Bone marrow (tissue), 2 donors: ENCODE measurements at places on chromosomes 11 and 22.

GRCh38 chr22:33476206-33476605 lies 418.0 kb upstream of the SYN3 start:
- no peak for DNase-seq

DNA sequence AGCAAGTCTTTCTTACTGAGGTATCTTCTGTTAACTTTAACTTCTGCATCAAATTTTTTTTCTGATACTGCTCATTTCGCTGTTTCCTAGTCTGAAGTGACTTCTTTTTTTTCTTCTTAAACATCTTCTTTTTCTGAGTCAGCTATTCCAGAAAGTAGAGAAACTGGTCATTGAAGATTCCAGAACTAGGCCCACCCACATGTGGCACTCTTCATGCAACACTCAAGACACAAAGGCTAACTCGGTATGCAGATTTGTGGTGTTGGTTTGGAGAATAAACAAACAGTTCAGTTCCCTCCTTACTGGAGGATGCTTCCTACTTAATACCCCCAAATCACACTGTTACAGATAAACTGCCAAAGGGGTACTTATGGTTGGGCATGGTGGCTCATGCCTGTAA lies 25.2 kb upstream of the MTCH2 start:
- no peak for DNase-seq

- DNase-seq: no peak
Measured at GRCh38 chr11:35257281-35257680, 118.3 kb downstream of the CD44 start.

- DNase-seq: no peak
Measured at GRCh38 chr11:115884800-115885534, 380.8 kb upstream of the CADM1 start.

DNA sequence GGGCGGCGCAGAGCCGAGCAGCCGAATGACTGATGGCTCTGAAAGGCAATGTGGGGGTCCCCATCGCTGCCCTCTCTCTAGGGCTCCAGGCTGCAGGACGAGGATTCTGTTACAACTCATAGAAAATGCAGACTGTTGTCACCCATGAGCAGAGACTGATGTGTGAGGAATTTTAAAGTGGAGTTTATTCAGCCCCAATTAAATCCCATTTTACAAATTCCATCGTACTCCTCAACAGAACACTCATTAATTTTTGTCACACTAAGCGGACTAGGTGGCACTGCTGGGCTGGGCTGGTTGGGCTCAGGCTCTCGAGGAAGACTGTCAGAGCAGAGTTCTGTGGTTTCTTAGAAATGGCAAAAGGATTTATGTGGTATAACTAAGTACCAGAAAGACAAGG lies 102.6 kb upstream of the SPON1 start:
- no peak for DNase-seq

- DNase-seq: no peak
Measured at GRCh38 chr11:5992604-5993251, 5.9 kb upstream of the OR52L1 start.

- no peak for DNase-seq
Measured at GRCh38 chr22:17732251-17732854, 41.9 kb downstream of the BID start.

GRCh38 chr11:122393209-122393860 lies 262.2 kb upstream of the UBASH3B start:
- no peak for DNase-seq

GRCh38 chr22:36362932-36363331 lies 24.8 kb downstream of the MYH9 start:
- DNase-seq: no peak

GRCh38 chr11:69877235-69877634 lies 58.0 kb upstream of the FGF3 start:
- DNase-seq: no peak

DNA sequence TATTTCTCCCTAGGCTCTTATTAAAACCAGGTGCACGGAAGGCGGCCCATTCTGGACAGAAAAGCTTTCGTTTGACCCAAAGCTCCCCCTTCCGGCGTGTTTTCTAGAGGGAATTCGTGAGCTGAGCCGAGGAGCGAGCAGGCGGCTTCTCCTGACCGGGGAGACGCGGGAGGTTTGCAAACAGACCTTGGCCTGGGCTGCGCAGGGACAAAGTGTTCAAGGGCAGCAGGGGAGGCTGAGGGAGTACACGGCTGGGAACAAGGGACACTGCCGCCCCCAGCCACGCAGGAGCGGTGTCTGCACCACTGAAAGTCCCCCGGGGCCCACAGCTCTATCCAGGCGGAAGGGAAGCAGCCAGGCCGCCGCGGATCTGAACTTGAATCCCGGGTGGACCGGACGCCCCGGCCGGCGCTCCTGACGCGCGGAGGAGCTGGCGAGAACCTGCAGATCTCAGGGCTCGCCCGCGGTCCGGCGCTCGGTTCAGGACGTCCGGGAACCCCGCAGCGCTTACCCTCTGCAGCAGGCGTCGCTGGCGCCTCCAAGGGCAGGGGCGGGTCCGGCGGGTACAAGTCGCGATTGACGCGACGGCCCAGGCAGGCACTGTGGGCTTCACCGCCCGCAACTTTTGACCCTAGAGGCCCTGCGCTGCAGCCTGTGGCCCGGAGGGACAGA lies 101.9 kb downstream of the WT1 start:
- DNase-seq: no peak
